H7 (cell line): ENCODE measurements at places on chromosomes 4 and X.

DNA sequence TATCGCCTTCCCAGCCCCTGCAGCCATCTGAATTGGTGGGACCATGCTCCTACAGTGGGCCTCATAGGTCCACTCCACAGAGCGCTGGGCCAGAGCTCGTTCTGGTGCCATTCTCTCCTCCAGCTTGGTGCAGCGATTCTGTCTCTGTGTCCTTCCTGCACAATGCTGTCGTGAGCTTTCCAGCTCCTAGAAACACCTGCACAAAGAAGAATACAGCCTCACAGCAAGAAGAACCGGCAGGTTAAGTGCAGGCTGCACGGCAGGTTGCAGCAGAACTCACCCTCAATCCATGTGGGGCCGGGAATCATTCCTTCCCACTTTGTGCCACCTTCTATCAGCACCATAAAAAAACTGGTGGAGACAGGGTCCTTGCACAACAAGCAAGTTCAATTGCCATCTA lies 101.2 kb upstream of the ENPP6 start:
- DNase-seq: no peak

- no peak for DNase-seq
Measured at GRCh38 chr4:123469245-123469644, 72.7 kb downstream of the SPRY1 start.

DNA sequence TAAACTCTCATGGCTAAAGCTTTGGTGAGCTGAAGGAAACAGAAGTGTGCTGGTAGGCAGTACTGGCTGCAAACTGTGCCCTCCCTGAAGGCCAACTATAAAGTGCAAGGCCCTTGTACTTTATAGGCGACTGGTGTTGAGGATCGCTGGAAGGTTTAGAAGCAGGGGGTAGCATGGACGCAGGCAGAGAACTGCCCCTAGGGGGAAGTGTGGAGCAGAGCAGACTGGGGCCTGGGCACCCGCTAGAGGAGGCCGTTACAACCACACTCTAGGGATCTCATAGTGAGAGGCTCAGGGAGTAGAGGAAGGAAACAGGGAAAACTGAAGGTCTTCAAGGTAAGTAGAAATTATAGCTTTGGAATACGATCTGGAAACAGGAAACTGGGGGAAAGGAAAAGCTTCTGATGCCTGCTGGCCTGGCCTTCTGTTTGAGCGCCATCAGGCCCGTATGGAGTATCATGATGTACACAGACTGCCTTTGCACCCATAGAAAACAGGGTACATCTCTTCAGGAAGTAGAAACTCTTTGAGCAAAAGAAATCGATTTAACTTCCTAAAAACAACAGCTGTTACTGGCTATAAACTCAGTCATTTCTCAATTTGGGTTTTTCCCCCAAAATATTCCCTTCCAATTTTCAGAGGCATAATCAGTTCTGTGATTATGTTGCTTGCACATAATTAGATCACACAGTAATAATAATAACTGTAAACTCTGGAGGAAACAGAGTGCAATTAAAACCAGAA lies 23.9 kb upstream of the TMSB4X start:
- peak; percentile 81 for DNase-seq

DNA sequence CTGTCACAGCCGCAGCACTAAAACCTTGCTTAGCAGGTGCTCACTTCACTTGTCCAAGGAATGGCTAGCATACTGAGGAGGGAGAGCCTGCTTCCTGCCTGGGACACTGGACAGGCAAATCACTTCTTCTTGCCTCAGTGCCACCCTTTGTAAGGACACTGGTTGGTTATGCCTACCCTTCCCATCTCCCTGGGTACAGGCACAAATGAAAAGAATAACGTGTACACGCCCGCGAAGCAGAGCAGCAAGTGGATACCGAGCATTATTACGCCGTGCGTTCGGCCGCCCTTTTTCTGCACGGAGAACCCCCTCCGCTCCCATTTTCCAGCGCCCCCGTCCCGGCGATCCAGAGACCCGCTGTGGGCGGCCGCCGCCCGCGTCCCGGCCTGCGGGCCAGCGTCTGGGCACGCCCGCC lies 338 bp upstream of the KLHL2 start:
- peak; percentile 47 for DNase-seq

GRCh38 chr4:26723216-26723615 lies 137.4 kb upstream of the STIM2 start:
- no peak for DNase-seq

DNA sequence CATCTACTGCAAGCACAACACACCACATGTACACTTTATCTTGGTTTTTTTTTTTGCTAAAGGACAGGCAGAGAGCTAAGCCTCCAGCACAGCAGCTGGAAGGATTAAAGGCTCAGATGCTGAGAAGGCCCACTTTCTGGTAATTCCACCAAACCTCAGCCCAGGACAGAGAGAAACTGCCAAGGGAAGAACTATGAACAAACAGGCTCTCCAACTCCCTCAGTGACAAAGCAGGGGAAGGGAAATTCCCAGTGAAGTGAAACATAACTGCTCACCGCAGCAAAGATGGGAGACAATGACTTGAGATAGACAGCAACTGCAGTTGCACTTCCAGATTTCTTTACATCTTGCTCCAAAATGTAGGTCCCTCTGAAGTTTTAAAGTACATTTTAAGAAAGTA lies 4.8 kb downstream of the PROM1 start:
- DNase-seq: no peak

DNA sequence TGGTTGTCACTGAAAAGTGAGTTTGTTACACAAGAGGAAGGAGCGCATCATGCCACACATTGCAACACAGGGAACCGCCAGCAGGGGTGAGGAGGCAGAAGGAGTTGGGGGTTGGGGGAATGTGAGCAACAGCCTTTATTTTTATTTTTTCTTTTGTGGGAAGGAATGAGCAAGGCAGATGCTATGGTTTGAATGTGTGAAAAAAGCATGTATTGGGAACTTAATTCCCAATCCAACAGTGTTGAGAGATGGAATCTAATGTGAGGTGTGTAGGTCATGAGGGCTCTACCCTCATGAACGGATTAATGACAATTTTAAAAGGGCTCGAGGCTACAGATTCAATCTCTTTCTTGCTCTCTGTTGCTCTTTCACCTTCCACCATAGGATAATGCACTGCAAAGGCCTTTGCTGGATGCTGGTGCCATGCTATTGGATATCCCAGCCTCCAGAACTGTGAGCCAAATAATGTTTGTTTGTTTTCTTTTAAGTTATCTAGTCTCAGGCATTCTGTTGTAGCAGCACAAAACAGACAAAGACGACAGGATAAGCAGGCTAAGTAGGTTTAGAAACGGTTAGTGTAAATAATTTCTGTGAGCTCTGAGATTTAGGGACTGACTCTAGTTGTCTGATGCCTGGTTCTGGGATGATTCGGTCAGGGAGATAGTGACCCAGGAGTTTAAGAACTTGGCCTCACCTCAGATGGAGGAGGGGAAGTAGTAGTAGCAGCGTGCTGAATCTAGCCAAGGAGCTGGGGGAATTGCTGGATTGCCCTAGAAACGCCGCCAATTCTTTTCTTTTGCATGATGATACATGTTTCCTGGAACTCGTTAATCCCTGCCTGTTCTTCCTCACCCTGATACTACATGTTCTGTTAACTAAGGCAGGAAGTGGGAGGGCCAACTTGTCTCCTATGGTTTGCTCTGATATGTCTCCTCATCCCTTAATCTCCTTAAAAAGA lies 156.6 kb upstream of the CTSO start:
- peak; percentile 5 for DNase-seq

GRCh38 chr4:54067166-54067565 lies 2.8 kb upstream of the CHIC2 start:
- DNase-seq: no peak

DNA sequence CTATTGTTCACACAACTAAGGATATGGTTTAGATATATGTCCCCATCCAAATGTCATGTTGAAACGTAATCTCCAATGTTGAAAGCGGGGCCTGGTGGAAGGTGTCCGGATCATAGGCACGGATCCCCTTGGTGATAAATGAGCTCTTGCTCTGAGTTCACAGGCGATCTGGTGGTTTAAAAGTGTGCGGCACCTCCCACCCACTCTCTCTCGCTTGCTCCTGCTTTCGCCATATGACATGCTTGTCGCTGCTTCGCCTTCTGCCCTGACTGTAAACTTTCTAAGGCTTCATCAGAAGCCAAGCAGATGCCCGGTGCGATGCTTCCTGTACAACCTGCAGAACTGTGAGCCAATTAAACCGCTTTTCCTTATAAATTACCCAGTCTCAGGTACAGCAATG lies 128.5 kb downstream of the NFKB1 start:
- DNase-seq: no peak

DNA sequence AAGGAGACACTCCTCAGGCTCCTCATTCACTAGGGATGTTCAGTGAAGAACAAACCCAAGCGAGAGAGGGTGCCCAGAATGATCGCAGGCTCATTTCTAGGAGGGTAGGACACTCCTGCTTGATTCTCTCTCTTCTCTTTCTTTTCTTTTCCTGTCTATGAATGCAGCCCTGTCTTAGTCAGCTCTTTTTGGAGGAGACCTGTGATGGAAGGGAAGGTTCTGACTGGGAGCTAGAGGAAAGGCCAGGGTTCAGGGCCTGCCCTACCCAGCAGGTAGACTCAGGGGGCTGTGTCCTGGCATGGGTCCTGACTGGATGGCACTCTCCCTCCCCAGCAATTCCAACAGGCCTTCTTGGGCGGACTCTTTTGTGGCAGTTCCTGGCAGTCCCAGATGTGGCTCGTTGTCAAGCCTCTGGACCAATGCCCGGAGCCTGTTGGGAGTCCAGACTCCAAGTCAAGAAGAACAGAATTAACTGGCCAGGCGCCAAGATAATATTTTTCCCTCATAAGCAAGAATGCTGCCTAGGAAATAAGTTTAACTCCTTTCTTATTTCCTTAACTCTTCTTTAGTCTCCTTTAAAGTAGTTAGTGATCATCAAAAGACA lies 139.4 kb upstream of the SCML1 start:
- DNase-seq: no peak

- DNase-seq: no peak
Measured at GRCh38 chrX:50125480-50125879, 75.3 kb downstream of the AKAP4 start.

GRCh38 chr4:124037236-124037635 lies 640.6 kb downstream of the SPRY1 start:
- no peak for DNase-seq

- no peak for DNase-seq
Measured at GRCh38 chr4:68406479-68406859, 40.8 kb upstream of the TMPRSS11E start.

DNA sequence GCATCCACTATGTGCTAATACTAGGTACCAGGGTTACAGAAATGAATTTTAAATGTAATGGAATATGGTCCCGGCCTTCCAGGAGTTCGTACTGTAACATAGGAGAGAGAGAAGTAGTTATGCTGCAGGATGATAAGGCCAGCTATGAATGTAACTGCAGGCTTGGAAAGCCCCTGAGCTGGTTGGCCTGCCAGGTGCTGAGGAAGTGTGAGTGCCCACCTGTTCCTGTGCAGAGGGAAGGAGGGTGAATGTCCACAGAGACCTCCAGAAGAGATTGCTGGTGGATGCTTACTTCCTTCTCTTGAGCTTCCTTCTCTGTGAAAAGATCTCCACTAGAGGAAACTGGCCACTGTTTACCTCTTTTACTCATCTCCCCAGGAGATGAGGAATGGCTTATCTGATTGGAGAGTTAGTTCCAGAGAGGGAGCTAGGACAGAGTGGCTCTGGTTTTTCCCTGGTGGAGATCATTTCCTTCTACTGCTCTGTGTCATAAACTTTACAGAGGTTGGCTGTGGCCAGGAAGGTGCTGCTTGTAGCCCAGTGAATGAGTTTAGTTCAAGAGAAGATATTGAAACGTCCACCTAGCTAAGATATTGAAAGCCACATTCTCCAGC lies 114.0 kb upstream of the LNX1 start:
- no peak for DNase-seq

DNA sequence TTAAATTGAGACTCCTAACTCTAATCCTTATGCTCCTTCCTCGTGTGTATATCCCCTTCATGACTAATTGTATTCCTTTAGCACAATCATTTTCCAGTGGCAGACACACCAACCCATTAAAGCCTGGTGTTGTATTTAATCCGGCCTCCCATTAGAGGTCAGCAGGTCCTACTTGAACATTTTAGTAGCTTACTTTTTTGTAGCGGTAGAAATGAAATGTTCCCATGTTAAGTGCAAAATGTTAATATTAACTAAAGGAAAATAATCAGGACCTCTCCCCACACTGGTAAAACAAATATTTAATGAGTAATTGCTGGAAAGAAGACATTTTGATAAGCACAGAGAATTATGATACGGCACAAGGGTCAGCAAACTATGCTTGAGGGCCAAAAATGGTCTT lies 3.4 kb downstream of the RAB33B start:
- no peak for DNase-seq

GRCh38 chr4:185115827-185116232 lies 27.2 kb upstream of the SLC25A4 start:
- DNase-seq: peak; percentile 77

DNA sequence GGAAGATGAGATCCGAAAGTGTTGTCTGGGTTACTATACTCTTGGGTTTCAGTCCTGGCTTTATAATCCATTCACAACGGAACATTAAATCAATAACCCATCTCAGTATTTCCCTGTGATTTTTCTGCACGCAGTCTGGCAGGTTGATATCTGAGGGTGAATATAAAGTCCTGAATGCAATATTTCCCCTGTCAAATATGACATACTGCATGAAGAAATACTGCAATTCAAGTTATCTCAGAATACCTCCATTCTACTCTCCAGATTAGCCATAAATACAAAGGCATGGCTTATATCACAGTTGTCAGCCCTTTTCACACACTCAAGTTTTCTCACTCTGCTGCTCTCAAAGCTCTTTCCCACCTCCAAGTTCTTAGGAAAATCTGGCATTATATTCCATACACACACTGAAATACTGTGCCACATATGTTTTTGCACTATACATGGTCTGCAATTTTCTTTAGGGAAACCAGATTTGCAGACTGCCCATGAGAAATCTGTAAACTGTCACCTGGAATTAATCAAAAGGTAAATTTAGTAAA lies 64.7 kb downstream of the WDFY3 start:
- no peak for DNase-seq

DNA sequence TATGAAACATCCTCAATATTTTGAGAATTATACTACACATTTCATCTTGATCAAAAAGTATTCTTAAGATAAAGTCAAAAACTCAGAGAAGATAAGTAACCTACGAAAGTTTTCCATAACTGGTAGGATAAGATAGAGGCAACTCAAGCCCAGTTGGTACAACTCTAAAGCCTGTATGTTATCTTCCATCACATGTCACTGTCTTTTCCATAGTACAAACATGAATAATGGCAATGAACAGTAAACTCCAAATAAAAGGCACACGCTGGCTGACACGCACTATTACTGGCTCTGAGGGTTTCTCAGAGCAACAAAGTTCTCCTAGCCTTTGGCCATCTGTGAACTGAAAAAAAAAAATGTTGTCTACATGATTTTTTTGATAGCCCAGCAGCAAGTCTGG lies 27.2 kb downstream of the LIN54 start:
- DNase-seq: no peak

GRCh38 chrX:153727123-153727931 lies 2.7 kb downstream of the ABCD1 start:
- DNase-seq: no peak

GRCh38 chrX:119899125-119899524 lies 3.4 kb downstream of the AKAP14 start:
- no peak for DNase-seq

GRCh38 chrX:109448282-109448938 lies 33.5 kb downstream of the GUCY2F start:
- no peak for DNase-seq
